ENCODE measurements at places on chromosomes 2 and 18.
A peak's percentile ranks its signal among the peaks of the same experiment; 100 is the strongest.

DNA sequence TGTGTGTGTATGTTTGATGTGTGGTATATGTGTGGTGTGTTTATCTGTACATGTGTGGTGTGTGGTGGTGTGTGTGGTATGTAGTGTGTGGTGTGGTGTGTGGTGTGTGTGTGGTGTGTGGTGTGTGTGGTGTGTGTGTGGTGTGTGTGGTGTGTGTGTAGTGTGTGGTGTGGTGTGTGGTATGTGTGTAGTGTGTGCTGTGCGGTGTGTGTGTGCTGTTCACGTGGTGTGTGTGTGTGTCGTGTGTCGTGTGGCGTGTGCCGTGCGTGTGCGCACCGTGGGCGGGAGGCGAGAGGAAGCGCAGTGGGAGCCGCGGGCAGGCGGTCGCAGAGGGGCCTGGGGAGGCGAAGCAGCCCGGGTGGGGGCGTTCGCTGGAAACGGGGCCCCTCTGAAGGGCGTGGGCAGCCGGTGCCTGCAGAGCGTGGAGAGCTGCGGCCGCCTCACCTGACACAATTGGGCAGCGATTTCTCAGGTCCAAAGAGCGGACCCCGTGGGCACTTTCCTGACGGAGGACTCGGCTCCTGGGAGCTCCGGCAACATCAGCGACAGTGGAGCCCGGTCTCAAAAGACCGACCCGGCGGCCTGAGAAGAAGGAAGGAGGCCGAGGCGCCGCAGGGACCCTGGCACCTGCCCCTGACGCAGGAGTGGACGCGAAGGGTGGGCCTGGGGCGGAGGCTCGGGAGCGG lies 741.1 kb upstream of the SALL3 start:
- no peak for DNase-seq

- no peak for DNase-seq
These were observed at the start of gene CDK15 for GRCh38 chr2:201806442-201807170. TSS of gene CDK15 (plus strand) at chr2:201806537. CDS start at chr2:201806665, 128 bp downstream.

DNA sequence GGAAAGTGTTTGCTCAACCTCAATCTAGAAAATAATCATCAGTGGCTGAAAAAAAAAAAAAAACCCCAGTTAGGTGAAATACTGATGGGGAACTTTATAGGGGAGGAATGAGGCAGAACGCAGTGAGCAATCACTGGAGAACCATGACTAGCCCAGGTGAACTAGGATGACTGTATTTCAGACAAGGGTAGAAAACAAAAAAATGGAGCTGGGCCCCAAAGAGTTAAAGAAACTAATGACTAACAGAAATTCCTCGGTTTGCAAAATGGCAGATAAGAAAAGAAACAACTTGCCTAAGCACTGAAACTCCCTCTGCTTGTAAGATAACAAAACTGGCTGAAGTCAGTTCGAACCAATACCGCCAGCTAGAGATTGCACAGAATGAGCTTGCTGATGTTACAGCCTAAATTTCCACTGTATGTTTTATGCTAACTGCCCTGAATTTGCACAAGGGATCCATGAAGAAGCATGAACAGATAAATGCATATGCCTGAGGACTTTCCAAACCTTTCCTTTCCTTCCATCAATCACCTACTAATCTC lies 245.9 kb downstream of the METTL4 start:
- no peak for DNase-seq

DNA sequence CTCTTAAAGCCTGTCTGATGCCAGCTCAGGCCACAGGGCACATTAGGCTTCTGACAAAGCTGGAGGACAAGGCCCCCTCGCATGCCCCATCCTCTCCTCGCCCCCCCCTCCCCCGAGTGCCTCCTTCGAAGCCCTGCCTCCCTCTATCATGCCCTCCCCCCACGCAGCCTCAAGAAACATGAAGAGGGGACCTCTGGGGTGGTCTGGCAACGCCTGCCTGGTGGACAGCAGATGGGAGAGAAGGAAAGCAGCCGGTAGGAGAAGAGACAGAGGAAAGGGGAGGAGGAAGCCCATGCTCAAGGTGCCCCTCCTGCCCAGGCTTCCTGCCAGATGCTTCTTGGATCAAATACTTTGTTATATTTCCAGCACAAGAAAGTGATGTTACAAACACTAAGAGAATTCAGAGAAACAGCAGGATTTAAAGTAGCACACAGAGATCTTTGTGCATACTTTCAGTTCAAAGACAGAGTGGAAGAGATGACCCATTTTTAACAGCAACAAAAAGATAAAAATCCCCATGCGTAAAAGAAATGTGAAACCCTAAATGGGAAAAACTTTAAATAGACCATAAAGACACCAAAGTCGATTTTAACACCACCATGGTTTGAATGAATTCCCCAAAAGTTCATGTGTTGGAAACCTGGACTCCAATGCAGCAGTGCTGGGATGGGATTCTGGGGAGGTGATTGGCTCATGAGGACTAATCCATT lies 19.0 kb downstream of the BOK start:
- DNase-seq, result no peak

DNA sequence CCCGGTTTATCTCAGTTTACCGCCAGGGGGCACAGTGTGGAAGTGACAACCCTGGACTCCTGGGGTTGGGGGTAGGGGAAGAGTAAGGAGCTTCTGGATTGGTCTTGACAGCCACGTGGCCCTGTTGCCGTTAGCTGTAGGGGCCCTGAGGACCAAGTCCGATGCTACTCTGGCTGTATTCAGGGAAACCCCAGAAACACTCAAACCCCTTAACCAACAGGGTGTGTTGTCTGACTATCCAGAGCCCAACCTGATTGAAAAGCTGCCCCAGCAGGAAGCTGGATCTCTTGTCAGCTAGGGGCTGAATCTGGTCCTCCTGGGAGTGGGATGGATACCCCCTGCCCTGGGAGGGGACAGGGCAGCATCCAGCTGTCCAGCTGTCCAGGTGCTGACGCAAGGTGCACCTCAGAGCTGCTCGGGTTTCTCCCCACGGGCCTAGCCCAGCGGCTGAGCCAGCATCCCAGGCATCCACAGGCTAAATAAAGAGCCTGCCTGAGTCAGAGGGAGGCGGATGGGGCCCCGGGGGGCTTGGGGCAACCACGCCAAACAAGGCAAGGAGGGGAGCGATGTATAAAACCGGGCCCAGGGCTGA lies 3.1 kb upstream of the GMPPA start:
- no peak for DNase-seq

DNA sequence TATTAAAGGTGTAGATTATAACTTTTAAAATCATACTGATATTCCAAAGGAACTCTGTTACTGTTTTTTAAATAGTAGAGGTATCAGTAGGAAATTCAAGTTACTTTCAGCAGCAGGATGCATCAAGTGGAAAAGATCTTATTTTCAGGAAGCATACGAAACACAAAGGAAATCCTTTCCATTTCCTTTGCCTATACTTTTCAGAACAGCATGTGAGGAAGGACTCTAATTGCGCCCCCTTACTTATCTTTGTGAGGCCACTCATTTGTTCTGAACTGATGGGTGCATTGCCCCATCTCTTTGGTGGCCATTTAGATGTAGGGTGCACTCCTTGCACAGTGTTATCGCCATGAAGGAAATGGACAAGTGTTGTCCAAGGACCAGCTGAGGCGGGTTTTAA lies 145.3 kb downstream of the BABAM2 start:
- DNase-seq, result no peak

GRCh38 chr2:33238111-33238510 lies 238.3 kb upstream of the RASGRP3 start:
- no peak for DNase-seq

- DNase-seq, result peak; percentile 76
These were observed 52.8 kb upstream of the CABYR start for GRCh38 chr18:24086082-24086481.

DNA sequence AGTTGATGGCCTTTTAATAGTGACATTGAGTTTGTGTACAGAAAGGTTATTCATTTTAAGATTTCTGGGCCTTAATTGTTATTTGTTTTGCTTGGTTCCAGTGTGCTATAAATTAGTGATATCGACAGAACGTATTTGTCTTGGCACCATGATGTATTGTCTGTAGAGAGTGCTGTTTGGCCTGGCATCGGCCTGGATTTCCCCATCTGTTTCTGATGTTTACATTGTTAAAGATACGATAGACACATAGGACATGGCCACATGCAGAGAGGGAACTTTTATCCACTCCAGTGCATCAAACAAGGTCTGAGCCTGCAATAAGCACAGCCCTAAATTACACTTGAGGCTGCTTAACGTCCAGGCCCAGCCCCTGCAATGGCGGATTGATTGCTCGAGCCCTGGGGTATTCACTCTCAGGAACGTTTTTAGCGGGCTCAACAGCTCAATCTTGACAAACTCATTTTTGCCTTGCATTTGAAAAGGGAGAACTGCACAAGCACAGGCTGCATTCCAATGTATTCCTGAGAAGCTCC lies 144.7 kb downstream of the SLC4A3 start:
- DNase-seq, result peak; percentile 77

DNA sequence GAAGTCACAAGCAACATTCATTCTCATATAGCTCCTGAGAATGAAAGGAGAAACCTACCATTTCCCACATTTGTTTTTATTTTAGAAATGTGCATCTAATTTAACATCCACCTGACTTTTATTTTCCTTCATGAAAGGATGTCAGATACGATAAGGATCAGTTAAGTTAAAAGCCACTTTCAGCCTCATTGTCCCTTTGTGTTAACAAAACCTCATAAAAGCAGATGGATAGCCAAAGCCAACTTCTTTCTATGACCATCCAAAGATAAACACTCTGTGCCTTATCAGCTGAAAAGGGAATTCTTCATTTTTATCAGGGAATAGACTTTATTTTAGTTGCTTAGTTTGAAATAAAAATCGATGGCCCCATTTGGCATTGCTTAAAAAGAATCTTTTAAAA lies 25.7 kb upstream of the RIT2 start:
- no peak for DNase-seq

GRCh38 chr2:195368249-195369217 lies 288.5 kb upstream of the SLC39A10 start:
- DNase-seq, result no peak

DNA sequence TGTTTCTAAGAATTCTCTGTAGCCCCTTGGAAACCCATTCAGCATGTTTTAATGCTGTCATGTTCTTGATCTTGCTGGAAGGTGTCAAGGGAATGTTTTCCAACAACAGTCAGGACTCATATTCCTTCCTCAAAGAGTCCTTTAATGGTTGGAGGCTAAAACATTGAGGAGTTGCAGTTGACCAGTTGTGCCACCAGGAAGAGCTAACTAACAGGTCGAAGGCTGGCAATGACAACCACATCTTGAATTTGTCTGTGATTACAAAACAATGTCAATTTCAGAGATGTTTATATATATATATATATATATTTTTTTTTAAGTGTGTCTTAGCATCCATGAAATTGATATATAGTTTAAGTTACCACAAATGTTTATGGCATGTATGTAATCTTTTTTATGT lies 151.5 kb downstream of the INO80D start:
- DNase-seq, result no peak
